ENCODE measurements at places on chromosomes 4 and X.

- no peak for DNase-seq
Measured at GRCh38 chr4:124105212-124105611, 607.3 kb downstream of the ANKRD50 start.

DNA sequence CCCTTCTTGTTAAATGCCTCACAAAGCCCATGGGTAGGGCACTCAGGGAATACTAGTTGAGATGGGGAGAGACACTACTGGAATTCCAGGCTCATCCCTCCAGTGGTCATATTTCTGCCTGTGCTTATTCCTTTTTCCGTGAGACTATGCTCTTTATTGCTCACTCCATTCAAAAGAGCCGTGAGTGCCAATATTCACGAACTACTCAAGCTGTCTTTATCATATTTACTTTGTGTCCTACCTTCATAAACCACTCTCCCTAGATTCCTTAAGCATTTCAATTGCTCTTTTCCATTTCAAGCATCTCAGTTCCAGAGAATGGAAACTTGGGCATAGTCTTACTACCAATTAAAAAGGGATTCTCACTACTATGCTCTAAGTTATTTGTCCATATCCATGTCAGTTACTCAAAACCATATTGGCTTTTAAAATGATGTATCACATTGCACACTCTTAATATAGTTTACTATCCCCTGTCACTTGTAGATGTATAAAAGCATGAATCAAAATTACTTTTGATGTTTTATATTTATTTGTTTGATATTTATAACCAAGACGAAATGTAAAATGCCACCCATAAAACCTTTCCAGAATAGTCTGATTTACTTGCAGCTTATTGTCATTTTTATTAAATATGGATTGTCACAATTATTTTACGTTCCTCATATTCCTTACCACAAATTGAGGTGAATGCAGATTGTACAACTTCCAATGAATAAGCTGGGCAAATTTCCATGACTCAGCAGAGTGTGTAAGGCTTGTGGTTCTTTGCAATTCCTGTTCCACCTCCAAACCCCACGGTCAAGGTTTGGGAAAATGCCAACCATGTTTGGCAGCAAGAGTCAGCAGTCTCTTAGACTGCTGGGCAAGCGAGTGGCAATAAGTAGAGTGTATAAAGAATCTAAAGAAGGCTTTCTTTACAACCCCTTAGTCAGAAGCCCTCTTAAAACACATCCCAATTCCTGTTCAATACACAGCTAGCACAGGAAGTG is 24.4 kb downstream of the ENOX2 start:
- DNase-seq: no peak

- no peak for DNase-seq
Measured at GRCh38 chr4:156536661-156537060, 434.9 kb downstream of the PDGFC start.

DNA sequence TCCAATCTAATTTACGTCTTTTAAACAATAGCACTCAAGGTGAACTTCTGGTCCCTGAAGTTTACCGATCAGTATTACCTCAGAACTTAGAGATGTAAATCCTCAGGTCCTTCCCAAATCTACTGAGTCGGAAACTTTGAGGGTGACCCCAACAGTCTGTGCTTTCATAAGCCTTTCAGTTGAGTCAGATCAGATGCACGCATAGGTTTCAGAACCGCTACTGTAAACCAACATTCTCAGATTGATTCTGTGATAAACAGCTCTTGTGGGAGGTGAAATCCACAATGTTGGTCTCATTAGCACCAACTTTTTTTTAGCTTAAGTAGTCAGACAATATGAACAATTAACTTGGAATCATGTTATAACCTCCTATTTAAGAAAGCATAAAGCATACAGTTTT is 86.0 kb downstream of the WWC2 start:
- DNase-seq: no peak

GRCh38 chr4:80232707-80233370 is 33.6 kb upstream of the FGF5 start:
- DNase-seq: no peak

DNA sequence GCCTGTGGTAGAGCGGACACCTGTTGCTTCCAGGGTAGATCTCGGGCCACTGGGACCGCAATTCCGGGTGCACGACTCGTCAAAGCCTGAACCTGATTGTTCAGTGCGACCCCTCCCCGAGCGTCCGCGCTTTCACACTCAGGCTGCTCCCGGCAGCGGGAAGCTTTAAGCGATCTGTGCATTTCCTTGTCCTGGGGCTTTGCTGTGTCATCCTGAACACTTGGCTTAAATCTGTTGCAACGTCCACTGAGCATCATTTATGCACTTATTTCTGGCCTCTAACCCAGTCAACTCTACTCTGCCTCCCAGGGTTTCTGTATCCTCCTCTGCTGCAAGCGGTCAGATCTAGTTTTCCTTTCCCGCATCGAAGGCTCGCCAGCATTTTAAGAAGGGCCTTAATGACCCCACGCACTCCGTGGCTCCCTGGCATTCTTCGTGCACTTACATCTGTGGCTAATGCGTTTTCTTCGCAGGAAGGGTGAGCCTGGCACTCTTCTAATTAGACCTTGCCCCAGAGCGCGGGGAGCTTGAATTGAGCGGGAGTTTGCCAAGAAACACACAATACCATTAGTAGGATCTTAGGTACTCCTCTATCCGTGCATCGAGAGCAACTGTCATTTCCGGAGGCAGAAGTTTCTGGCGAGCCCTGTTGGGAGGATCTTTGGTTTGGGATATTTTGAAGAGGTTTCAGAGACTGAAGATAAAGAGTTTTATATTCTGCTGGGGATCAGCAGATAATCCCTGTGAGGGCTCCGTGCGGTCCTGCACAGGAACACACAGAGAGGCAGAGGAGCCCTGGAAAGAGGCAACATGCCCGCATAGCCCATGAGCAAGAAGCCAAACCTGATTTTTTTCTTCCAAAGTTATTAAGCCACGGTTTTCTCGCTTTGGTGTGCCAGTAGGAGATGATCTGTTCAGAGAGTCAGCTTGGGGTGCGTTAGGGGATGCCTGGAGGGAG is 654 bp upstream of the DDIT4L start:
- DNase-seq: no peak

DNA sequence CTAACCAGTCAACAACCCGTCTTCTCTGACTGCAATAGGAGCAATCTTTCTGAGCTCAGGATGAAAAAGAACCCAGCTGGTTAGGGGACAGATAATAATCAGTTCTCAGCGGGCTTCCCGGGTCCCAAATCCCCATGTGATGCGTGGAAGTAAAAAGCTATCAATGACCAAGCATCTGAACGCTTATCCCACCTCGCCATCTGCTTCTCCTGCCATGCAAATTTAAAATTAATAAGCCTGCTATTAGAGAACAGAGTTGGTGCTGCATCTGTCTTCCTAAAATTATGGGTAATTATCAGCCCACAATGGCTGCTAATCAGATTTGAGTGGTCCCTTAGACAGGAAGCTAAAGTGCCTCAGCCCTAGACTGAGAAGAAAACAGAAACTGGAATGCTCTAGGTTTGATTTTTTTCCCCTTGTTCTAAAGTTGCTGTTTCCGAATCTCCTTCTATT is 37.5 kb downstream of the AFAP1 start:
- no peak for DNase-seq

GRCh38 chr4:153060196-153060595 is 124.1 kb downstream of the FHDC1 start:
- no peak for DNase-seq

DNA sequence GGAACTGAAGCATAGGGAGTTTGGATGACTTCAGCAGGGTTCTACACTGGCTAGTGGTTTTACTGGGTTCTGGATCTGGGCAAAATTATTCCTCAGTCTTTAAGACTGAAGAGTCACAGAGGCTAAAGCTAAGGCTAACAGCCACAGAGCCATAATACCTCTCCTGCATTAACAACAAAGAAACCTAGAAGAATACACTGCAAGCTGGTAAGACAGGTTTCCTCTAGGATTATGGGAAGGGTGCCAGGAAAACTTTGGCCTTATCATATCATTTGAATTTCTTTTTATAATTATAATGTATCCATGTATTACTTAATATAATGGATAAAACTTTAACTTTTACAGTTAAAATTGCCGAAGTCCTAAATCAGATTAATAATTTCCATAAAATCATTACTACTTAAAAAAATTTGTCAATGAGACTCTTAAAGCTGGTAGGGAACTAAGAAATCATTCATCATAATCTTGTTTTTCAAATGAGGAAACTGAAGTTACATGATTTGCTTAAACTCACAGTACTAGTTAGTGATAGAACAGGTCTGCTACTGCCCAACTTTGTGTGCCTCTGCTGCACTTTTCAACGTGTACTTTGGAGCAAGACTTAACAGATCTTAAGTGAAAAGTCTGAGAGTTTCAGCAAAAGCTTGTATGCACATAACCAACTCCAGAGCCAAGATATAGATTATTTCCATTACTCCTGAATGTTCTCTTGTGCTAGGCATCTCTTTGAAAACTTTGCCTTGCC is 24.2 kb upstream of the PGRMC2 start:
- DNase-seq: no peak
